Activated T-cell treated with anti-CD3 and anti-CD28 coated beads, Interleukin-2, amount 50 U/mL, for 24 hours (primary cell): ENCODE measurements at places on chromosomes 5 and 9.

- no peak for DNase-seq
Measured at GRCh38 chr9:93693129-93693528, 116.7 kb downstream of the PHF2 start.

DNA sequence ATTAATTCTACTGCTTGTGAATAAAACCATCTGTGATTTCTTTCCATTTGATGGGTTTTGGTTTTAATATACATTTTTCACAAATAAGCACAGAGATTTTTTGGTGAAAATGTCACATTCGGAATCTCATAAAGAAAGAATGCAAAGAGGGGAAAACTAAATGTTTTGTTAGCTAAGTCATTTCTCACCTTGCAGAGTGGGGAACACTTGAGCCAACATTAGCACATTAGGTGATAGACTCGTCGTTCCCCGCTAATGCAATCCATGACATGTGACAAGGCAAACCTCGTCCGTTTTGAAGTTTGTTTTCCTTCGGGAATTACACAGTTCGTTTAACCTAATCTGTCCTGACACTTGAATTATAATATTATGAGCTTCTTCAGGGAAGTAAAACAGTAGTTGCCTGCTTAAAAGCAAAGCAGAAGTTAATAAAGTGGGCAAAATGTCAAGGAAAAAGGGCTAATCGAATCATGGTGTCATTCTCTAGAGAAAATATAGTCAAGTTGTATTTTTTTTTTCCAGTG, 95.8 kb upstream of the LMX1B start:
- no peak for DNase-seq

DNA sequence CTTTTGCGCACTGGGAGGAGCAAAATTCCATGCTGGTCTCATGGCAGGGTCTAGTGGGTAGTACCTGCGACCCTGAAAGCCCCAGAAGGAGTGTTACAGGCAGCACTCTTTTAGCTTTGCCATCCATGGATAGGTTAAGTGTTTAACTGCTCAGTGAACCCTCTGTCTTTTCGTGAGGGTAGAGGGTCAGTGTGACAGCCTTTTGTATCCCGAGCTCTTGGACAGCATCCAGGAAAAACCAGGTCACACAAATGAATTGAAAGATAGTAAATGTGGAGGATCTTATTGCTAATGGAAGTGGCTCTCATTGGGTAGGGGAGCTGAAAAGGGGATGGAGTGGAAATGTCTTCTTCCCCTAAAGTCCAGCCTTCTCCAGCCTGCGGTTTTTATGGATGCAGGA, 57.8 kb upstream of the CCDC112 start:
- DNase-seq: no peak

DNA sequence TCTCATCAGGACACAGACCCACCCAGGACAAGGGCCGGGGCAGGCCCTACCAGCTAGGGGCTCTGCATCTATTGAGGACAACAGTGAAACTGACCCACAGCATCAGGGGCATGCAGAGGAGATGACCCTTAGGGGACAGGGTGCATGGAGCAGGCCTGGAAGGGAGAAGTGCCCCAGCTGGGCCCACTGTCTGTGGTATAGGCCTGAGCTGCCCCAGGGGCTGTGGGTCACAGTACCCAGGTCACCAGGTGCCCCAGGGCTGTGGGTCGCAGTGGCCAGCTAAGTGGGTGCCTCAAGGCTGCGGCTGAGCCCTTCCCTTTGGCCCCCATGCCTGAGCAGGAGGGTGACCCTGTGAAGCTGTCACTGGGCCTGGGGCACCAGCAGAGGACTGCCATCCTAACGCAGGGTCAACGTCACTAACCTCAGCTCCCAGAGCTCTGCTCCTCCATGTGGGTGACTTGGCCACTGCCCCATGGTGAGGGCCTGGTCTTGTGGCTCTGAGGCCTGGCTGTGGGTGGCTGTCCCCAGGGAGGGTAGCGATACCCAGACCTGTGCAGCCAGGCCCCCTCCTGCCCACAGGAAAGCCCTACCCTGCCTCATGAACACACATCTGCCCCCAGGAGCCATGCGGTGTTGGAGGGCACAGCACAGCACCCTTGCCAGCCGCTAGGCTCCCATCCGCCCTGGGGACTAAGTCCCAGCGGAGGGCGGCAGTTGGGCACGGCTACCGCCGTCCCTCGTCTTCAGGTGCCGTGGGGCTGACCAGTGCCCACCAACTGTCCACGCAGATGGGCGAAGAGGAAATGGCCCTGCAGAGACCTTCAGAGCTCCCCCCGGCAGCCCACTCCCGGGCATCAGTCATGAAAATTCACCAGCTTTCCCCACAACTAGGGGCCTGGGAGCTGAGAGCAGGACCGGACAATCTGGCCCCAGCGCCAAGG, 4.9 kb downstream of the EDF1 start:
- no peak for DNase-seq

- no peak for DNase-seq
Measured at GRCh38 chr5:14155075-14155474, 11.9 kb downstream of the TRIO start.

- no peak for DNase-seq
Measured at GRCh38 chr9:79984429-79985067, 412.8 kb downstream of the TLE4 start.

- DNase-seq: no peak
Measured at GRCh38 chr5:2857837-2858236, 106.4 kb upstream of the IRX2 start.

DNA sequence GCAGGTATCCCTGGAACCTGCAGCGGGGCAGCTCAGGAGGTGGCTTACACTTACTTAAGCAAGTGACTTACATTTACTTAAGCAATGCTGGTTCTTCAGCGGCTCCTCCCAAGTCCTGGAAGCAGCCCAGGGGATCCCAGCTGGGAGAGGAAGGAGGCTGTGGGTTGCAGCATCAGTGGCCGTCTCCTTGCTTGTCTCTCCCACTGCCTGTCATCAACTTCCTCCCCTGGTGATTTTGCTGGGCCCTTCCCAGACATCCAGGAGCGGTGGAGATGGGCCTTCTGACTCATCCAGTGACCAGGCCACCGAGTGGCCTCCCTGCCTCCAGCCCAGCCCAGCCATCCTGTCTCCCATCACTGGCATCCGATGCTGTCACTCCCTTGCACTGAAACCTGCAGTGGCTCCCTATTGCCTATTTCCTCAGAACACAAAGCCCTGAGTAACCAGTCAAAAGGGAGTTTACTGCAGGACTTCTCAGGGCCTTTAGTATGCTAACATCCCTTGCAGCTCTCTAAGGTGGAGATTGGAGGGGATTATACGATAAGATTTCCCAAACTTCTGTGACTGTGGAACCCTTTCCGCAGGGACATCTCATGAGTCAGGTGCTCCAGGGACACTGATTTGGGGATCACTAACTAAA, 155.9 kb upstream of the PHYKPL start:
- DNase-seq: no peak
